ENCODE measurements at places on chromosomes 6 and 20. TPM values are rescaled to one million over a fixed set of nuclear protein-coding genes. Genes with fewer than 3 reads are reported as not detected.

Gene DAAM2
- 36.9 TPM for total RNA-seq

Gene SCAF8
- total RNA-seq = 25.7 TPM

Gene THBD
- 18.0 TPM for total RNA-seq

Gene TTK
- 6.2 TPM for total RNA-seq

Gene SLC17A3
- not detected for total RNA-seq

Gene RSPO4
- not detected for total RNA-seq

Gene MUC22
- total RNA-seq = not detected

Gene MCCD1
- total RNA-seq = not detected

Gene MYMX
- total RNA-seq = not detected

All from regular cardiac myocyte (primary cell).